ENCODE measurements at places on chromosomes 12 and 14. TPM values are rescaled to one million over a fixed set of nuclear protein-coding genes. Genes with fewer than 3 reads are reported as not detected.

- ATAC-seq, result no peak
Measured at GRCh38 chr12:76957301-76957700, 78.5 kb upstream of the CSRP2 start.

DNA sequence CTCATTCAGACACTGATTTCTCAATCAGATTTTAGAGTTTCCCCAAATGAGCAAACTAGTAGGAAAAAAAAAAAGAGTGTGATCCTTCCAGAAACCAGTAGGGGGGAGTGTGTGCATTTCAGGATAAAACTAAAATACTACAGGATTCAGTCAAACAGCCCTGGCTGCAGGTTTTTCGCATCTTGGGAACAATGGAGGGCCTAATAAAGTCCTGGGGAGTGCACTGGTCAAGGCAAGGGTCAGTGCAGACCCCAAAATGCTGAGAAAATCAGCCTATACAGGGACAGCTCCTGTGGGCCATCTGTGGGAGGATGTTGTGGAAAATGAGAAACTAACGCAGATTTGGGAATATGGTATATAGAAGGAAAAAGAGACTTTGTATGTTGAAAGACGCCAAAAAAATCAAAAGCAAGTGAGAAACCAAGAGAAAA lies 22.2 kb upstream of the ABCD4 start:
- ATAC-seq, result peak; percentile 20

DNA sequence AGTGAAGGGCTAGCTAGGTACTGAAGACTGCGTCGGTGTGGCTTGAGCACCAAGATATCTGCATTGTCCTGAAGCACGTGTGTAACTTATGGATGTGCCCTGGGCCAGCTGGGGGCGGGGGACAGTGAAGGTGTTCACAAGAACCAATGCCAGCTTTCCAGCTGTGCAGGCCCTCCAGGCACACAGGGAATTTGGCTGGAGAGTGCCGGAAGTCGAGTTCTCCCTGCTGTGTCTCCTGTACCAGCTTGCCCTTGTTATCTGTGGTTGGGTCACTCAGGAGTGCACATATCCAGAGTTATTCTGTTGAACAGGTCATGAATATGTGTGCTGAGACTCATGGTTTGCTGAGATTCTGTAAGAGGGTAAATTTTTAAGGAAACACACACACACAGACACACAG lies 75.9 kb upstream of the CRY1 start:
- ATAC-seq, result no peak

DNA sequence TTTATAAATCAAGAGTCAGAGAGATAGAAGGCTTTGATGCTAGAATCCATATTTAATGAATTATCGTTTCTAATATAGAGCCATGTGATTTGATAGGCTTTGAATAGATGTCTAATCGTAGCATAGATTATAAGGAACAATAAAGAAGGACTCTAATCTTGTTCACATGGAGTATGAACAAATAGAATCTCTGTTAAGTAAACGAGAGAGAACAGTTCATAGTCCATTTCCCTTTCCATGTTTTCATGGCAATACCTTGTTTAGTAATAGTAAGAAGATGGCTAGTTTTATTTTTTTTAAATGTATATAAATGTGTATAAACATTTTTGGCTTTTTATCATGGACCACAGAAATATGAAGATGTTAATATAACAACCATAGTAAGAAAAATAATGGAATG lies 32.3 kb upstream of the RAD51AP1 start:
- ATAC-seq, result no peak

DNA sequence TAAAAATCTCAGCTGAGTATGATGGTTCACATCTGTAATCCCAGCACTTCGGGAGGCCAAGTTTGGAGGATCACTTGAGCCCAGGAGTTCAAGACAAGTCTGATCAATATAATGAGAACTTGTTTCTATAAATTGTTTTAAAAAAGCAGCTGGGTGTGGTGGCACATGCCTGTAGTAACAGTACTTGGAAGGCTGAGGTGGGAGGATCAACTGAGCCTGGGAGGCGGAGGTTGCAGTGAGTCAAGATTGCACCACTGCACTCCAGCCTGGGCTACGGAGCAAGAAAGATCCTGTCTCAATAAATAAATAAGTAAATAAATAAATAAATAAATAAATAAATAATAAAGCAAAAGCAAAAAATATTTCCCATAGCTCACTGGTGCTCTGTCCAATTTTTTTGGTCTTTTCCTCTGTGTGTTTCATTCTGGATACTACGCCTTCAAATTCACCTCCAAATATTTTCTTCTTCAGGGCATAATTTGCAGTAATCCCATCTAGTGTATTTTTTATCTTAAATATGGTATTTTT lies 32.7 kb upstream of the SNX6 start:
- no peak for ATAC-seq

- no peak for ATAC-seq
Measured at GRCh38 chr12:97938031-97938430, 475.4 kb downstream of the RMST start.

DNA sequence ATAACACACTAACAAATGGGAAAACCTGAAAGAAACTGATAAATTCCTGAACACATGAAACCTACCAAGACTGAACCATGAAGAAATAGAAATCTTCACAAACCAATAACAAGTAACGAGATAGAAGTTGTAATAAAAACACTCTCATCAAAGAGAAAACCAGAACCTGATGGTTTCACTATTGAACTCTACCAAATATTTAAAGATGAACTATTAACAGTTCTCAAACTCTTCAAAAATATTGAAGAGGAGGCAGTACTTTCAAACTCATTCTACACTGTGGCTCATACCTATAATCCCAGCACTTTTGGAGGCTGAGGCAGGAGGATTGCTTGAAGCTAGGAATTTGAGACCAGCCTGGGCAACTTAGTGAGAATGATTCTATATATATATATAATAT lies 48.4 kb upstream of the TMTC2 start:
- no peak for ATAC-seq

DNA sequence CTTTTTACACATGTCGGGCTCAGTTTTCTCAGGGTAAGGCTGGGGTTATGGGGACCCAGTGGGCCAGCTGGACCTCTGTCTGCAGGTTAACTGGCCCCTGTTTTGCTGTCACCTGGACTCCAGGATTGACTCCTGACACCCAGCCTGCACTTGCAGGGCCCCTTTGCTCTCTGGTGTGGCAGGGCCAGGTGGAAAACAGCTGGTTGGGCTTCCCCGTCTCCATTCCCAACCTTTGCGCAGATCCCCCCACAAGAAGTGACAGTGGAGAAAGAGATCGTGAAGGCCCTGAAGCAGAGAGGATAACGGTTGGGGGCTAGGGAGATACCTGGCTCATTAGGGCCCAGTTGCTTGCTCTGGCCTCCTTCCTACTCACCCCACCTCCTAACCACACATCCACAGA lies 1.5 kb upstream of the PPP1R1A start:
- no peak for ATAC-seq

DACT1 gene
- 55.8 TPM for total RNA-seq

TMEM253 gene
- 1.1 TPM for total RNA-seq

OAS3 gene
- 9.8 TPM for total RNA-seq

IL26 gene
- not detected for total RNA-seq

ITGB7 gene
- total RNA-seq, result 0.29 TPM

ISM2 gene
- total RNA-seq, result 4.1 TPM

RNASE1 gene
- total RNA-seq, result not detected

HOXC4 gene
- total RNA-seq, result 27.9 TPM

ZNF385A gene
- total RNA-seq, result 8.6 TPM

Data from motor neuron (in vitro differentiated cells).